ENCODE measurements at places on chromosomes 16 and 17.

DNA sequence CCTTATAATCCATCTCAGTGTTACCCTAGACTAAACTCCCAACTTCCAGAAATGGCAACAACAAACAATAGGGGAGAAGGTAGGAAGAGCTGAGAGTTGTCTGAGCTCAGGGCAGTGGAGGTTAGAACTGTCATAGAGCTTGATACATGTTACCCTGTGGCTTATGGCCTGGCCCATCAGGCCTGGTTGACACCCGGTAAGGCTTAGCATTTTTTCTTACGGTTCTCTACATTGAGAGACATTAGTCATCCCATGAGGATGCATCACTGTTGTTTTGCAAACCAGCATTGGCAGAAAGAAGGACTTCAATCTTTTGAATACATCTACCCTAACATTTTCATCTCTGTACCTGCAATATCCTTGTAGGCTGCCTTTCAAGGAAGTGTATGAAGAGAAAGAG lies 226.6 kb downstream of the PHKB start:
- DNase-seq, result no peak

GRCh38 chr17:27518048-27518447 lies 61.8 kb downstream of the KSR1 start:
- DNase-seq, result no peak

DNA sequence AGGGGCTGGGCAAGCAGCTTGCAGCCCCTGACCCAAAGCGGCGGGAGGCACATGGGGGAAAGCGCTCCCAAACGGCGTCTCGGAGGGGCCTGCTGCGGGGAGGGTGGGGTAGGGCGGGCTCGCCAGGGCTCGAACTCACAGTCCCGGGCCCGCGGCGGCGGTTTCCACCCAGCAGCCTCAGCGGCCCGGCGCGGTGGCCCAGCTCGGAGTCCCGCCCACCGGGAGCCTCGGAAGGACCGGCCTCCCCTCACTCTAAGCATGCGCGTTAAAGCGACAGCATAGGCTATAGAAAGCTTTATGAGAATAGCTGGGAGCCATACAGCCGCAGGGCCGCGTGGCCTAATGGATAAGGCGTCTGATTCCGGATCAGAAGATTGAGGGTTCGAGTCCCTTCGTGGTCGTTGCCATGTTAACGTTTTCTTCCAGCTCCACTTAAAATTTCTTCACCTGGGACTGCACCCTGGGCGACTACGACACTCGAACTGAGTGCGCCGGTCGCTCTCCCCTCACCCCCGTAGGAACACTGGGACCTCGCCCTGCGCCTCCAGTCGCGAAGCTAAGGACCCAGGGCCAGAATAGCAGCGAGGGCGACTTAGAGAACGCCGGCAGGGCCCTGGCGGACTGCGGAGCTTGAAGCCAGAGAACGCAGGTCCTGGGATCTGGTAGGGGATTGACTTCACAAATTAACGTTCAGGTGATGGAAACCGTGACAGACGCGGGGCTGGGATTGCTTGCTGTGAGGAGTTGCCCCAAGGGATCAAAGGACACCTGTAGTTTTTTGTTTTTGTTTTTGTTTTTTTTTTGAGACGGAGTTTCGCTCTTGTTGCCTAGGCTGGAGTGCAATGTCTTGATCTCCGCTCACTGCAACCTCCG lies 15.8 kb downstream of the ZNF213 start:
- DNase-seq, result peak; percentile 99

DNA sequence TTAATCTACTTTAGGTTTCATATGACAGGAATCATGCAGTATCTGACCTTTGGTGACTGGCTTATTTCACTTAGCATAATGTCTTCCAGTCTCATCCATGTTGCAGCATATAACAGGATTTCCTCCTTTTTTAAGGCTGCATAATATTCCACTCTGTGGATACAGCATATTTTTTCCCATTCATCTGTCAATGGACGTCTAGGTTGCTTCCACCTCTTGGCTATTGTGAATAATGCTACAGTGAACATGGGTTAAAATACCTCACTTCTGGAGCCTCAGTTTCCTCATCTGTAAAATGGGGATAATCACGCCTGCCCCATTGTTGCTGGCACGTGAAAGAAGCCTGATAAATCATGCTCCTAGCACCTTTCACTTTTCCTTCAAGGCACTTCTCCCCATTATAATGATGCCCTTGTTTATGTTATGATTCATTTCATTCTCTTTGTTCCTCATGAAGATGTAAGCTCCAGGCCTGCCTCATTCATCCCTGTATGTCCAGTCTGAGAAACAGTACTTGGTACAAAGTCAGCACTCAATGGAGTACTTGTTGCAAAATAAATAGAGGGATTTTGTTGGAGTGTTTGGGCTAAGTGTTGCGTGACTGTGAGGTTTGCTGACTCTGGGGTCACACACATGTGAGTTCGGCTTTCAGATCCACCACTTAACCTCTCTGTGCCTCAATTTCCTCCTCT lies 59.6 kb downstream of the ABAT start:
- no peak for DNase-seq

DNA sequence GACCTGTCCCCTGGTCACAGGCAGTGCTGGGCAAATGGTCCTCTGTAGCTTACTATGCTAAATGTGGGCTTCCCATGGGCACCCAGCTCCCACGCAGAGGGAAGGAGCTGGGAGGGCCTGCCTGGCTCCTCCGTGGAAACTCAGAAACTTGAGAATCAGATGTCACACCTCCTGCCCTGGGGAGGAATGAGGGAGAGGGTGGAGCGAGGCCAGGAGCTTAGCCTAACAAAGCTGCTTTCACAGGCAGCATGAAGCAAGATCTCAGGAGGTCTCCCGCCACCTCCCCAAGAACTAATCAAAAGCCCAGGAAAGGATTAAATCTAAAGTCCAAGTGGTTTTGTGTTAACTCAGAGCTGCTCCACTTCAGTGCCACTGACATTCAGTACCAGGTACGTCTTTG lies 33.6 kb upstream of the XYLT2 start:
- no peak for DNase-seq

DNA sequence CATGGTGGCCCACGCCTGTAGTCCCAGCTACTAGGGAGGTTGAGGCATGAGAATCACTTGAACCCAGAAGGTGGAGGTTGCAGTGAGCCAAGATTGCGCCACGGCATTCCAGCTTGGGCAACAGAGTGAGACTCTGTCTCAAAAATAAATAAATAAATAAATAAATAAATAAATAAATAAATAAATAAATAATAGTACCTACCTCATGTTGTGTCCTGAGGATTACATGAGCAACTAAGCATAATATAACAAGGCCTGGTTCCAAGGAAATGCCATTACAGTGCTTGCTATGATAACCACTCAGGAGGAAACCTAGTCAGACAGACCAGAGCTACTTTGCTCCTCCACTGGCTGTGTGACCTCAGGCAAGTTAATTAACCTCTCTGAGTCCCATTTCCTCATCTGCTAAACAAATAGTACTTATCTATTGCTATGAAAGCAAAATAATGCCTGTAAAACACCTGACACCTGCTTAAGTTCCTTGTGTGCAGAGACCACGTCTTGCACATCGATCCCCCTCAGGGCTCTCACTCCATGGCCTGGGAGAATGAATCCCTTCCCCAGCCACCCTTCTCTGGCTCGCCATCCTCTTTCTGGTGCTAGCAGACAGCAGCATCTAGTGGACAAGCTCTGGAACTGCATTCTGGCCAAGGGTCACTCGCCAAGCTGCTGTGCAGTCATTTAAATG lies 7.5 kb downstream of the EPOP start:
- DNase-seq, result peak; percentile 15

DNA sequence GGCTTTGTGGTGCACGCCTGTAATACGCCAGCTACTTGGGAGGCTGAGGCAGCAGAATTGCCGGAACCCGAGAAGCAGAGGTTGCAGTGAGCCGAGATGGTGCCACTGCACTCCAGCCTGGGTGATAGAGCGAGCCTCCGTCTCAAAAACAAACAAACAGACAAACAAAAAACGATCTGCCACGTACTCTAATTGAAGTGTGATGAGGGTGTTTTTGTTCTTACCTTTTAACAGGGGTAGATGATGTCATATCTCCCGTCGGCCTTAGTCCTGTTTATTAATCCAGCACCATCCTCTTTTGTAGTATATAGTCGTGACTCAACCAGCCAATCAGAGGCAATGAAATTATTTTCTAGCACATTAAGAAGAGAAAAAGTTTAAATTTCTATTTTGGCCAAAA lies 58.5 kb downstream of the IQCK start:
- DNase-seq, result no peak

GRCh38 chr17:12421077-12421476 lies 244.6 kb upstream of the MYOCD start:
- DNase-seq, result no peak

- no peak for DNase-seq
These were observed 47.6 kb downstream of the HSD17B2 start for GRCh38 chr16:82082543-82083244.
